CD4-positive, alpha-beta memory T cell (primary cell): ENCODE measurements at places on chromosomes 4 and X.

- no peak for DNase-seq
These were observed 247.3 kb downstream of the GPAT3 start for GRCh38 chr4:83783215-83783614.

- no peak for DNase-seq
These were observed 139.2 kb downstream of the NWD2 start for GRCh38 chr4:37383579-37384229.

DNA sequence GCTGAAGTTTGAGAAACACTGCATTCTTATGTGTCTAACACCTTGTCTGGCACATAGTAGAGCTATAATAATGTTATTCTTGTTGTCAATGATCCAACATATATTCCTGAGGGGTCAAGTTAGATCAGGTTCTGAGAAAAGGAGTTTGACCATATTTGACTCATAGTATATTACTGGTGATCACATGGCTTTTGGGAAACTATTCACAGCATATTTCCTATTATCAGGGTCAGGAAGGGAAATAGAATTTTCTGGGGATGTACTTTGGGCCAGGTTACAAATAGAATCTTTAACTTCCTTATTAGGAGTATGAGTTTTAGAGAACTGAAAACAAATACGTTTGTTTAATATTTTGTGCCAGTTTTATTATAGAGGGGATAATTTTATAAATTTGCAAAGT, 11.6 kb downstream of the IL15 start:
- DNase-seq = no peak

GRCh38 chrX:13165266-13166189, 121.1 kb upstream of the FAM9C start:
- DNase-seq = no peak

- no peak for DNase-seq
These were observed 1254.3 kb upstream of the AGA start for GRCh38 chr4:178696515-178696914.

DNA sequence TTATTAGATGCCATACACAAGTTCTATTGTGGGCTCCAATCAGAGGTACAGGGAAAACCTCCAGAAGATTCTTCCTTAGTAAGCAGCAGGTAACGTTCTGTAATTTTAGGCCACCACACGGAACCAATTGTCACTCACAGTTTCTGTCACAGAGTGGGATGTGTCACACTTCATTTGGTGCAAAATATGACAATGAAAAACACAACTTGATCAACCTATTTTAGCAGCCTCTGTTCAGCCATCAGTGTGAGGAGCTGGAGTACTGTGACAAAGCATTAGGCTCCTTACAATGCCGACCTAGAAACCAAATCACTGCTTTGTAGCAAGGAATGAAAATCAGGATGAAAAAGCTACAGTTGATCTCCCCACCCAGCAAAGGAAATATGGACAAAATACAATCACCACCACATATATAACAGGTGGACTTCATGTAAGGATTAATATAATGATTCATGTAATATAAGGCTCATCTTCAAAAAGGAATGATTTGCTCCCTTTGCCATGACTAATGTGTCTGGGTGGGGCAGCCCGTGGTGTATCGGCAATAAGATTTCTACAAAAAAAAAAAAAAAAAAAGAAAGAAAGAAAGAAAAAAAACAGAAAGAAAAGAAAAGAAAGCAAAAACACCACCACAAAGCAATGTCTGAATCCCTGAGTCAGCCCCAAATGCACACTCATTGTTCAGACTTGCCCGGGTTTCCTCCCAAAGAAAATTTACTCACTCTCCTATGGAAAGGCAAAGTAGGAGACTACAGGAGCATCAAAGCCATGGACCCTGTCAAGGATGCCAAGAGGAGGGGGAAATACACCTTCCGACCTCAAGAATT, 36.0 kb downstream of the SLC9A7 start:
- no peak for DNase-seq

- no peak for DNase-seq
These were observed 2.0 kb upstream of the FATE1 start for GRCh38 chrX:151713849-151714248.

DNA sequence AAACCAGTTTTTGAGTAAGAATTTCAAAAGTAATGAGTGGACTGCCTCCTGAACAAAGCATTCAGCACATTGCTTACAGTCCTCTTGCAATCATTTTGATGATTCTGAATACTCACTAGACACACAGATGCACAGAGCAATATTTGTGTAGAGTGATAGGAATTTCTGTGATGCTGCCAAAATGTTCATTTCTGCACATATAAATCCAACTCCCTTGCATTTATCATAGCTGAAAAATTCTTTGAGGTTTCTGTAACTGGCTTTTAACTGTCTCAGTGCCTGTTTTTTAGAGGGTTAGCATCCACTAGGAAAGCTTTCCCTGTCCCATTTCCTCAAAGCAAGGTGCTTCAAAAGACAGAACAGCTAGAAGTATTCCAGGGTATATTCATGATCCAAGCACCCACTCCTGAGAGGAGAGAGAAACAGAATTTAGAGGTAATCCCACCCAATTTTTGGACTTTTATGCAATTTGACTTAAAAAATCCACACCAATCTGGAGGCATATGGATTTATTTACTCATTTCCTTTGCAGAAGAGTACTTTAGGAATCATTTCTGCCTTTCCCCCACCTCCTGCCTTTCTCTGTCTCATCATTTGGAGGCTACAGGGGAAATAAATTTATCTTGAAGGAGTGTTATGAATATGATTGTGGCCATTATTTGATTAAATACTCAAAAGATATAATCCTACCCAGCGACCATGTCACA, 234.5 kb upstream of the SLIT2 start:
- DNase-seq = no peak

GRCh38 chrX:53086464-53086863, 4.3 kb downstream of the TSPYL2 start:
- no peak for DNase-seq

DNA sequence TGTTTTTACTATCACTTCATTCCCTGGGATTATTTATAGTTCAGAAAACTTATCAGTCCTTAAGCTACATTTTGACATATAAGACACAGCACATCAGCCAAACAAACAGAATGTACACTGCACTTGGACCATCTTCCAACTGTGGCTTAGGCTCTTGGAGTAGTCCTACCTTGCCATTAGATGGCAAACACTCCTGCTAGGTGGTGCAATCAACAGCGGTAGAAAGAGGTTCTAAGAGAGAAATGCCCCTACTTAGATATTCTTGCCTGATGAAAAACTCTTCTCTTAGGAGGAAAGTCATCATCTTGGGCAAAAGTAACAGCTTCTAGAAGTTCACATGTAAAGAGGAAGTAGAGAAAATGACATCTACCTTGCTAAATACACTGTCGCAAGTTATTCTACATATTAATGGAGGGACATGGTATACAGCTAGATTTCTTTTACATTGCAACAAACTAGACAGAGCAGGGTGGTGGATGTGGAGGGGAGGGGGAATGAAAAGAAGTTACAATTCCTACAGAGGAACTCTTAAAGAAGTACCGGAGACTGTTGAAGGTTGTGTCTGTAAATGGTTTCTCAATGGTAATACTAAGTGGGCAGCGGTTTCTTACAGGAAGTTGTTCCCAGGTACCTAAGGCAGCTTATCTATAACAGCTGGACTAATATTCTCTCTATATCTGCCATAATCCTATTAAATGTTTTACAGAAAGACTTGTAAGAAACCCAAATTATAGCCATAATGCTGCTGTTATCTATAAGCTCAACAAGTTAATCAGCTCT, 8.1 kb upstream of the STPG2 start:
- no peak for DNase-seq

GRCh38 chrX:40147971-40148370, 50.2 kb upstream of the BCOR start:
- DNase-seq = no peak

DNA sequence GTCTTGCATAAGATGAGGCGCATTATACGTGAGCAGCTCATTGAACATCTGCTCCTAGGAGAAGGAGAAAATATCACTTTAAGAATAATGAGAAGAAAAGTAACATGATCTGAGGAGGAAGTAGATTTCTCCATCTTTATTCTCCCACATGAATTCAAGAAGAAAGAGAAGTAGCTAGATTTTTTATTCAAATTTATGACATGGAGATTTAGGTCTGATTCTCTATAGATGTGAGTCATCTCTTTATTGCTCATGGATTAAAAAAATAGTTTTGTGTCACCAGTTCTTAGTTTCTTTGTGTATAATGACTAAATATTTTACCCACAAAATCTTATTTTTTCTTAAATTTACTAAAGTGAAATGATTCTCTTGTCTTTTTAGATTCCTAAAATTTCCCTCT, 40.4 kb downstream of the HPGDS start:
- DNase-seq = no peak

DNA sequence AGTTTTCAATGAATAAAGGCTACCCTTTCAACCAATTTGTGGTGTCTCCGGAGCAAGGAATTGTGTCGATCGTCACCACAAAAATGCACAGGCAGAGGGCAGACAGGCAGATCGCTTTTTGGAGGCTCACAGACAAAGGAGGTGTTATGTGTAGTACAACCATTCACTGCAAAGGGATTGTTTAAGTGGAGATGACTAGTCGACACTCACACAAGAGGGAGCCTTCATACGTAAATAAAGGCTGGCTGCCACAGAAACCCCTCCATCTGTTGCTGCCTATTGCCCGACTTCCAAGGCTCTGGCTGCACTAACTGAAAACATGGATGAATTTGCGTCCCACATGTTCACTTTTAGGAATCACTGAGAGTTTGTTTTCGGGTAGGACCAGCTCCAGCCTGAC, 281.1 kb downstream of the NKX6-1 start:
- DNase-seq = no peak

- DNase-seq = peak; percentile 39
These were observed 63.0 kb upstream of the ENPP6 start for GRCh38 chr4:184280591-184281071.

DNA sequence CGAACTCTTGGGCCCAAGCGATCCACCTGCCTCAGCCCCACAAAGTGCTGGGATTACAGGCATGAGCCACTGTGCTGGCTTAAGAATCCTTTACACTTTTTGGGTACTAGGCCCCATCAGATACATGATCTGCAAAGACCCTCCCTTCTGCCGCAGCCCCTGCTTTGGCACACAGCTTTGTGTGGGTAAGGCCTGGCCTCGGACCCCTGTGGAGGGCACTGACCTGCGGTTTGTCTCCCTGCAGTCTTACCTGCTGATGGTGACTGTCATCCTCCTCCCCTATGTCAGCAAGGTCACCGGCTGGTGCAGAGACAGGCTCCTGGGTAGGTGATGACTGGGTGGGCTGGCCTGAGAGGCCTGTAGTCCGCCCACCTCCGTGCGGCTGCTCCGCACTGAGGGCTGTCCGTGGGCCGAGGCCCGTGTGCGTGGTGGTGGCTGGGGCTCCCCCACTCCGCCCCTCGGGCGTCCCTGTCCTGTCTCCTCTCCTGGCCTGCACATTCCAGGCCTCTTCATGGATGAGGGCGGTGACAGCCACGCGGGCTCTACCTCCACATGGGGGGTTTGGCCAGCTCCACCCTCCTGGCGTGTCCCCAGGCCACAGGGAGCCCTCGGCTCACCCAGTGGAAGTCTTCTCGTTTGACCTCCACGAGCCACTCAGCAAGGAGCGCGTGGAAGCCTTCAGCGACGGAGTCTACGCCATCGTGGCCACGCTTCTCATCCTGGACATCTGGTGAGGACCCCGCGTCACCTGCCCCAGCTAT, 18.0 kb downstream of the DGKQ start:
- DNase-seq = no peak
